Stimulated activated naive CD4-positive, alpha-beta T cell treated with Interleukin-2 at 50 U/mL for 16 hours (primary cell): ENCODE measurements at places on chromosomes 1 and 21.
A peak's percentile ranks its signal among the peaks of the same experiment; 100 is the strongest.

GRCh38 chr1:40394491-40395172 is 21.1 kb downstream of the SMAP2 start:
- no peak for DNase-seq

- DNase-seq: no peak
Measured at GRCh38 chr1:30083800-30084464, 639.5 kb downstream of the MATN1 start.

- no peak for DNase-seq
Measured at GRCh38 chr1:162196387-162196786, 126.9 kb downstream of the NOS1AP start.

GRCh38 chr1:197951089-197951488 is 33.9 kb downstream of the LHX9 start:
- no peak for DNase-seq

DNA sequence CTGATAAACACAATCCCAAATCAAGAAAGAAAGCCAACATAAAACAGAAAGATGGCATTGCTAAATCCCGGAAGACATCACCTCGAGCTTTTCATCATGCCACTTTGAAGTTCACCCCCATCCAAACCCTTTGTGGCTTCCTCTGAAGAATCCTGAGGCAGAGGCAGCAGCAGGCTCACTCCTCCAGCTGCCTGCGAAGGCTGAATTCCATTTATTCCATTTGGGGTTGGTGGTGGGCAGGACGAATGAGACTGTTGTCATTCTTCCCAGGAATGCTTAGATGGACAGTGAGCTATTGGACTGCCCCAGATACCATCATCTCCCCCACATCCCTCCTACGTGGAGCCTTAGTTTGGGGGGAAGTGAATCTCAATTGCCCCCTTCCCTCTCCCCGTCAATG is 437.5 kb downstream of the SMYD3 start:
- no peak for DNase-seq

- DNase-seq: no peak
Measured at GRCh38 chr1:103275725-103276124, 167.4 kb upstream of the COL11A1 start.

DNA sequence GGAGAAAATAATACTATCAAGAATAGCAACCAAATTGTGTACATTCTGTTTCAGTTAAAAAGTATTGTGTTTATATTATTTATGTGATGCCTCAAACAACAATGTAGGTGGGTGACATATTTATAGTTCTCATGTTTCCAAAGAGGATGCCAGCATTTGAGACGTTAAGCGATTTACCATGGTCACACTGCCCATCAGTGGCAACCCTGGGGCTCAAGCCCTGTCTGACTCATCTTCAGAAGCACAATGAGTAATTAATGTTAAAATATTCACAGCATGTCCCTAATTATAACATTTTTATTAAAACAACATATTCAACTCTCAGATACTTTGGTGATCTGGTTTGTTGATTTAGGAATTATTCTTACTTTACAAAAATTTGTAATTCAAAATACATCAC is 409.4 kb downstream of the BRINP3 start:
- no peak for DNase-seq

DNA sequence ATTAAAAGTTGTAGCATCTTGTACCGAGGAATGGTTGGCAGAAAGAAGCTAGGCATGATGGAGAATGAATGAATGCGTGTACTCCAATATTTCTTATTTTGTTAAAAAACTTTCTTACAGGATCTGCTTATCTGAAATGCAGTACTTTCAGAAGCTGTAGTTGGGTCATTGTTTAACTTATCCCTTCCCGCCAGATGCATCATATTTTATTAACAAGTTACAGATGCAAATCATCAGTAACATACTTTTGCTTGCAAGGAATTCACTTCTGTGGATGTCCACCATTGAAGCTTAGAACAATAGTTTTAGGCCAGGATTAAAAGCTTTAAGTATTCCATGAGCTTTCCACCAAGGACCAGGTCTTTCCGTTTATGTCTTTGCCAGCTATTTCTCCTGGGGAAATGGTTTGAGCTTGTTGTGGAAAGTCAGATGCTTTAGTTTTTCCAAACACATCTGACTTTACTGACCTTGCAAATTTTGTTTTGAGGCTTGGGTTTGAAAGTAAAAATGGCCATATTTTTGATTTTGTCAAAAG is 65.4 kb downstream of the PATJ start:
- no peak for DNase-seq

GRCh38 chr1:15477646-15478212 is 1.8 kb downstream of the CELA2B start:
- no peak for DNase-seq

- no peak for DNase-seq
Measured at GRCh38 chr21:45824546-45825215, 156.9 kb upstream of the COL6A1 start.

- no peak for DNase-seq
Measured at GRCh38 chr1:143665606-143666005, 306.2 kb downstream of the FAM72C start.

GRCh38 chr1:231106347-231106746 is 55.5 kb upstream of the TRIM67 start:
- DNase-seq: no peak

GRCh38 chr1:91603409-91603808 is 102.8 kb downstream of the CDC7 start:
- DNase-seq: peak; percentile 25
